LNCaP clone FGC (cell line): ENCODE measurements at places on chromosomes 5 and 9.

GRCh38 chr9:123933440-123934212, 3.7 kb upstream of the DENND1A start:
- no peak for DNase-seq

GRCh38 chr9:12640016-12640587, 53.1 kb upstream of the TYRP1 start:
- peak; percentile 71 for DNase-seq

DNA sequence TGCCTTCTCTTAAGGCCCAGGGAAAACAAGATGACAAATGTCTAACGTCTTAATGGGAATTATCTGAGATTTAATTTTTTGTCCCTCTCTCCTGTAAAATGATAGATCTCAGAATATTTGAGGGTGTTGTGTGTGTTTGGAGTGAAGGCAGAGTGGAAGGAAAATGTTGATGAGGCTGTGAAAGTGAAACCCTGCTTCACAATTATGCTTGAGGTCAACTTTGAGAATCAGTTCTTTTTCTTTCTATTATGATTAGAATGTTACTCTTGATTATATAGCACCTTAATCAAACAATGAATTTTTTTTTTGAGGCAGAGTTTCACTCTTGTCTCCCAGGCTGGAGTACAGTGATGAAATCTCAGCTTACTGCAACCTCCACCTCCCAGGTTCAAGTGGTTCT, 5.5 kb upstream of the LOX start:
- no peak for DNase-seq

- DNase-seq = peak; percentile 23
Measured at GRCh38 chr9:121686930-121687541, 35.6 kb downstream of the DAB2IP start.

- no peak for DNase-seq
Measured at GRCh38 chr9:117453737-117454136, 38.9 kb upstream of the ASTN2 start.

DNA sequence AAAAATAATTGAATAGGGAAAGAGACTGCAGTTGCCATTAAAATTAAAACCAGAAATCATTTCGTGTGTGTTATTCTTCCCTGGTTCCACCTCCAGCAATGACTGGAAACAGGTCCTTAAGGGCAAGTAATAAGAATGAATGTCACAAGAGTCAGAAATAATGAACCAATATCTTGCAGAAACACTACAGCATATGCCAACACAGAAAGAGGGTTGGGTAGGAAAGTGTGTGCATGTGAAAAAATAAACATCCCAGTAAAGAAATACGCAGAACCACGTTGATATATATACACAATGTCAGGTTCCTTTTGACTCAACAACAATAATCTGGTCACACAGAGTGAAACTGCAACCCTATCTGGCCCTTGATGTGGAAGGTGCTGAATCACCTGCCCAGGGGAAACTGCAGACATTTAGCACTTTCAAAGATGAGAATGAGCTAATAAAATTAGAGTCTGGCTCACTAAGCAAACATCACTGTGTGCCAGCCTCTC, 15.0 kb downstream of the HMHB1 start:
- DNase-seq = peak; percentile 19

DNA sequence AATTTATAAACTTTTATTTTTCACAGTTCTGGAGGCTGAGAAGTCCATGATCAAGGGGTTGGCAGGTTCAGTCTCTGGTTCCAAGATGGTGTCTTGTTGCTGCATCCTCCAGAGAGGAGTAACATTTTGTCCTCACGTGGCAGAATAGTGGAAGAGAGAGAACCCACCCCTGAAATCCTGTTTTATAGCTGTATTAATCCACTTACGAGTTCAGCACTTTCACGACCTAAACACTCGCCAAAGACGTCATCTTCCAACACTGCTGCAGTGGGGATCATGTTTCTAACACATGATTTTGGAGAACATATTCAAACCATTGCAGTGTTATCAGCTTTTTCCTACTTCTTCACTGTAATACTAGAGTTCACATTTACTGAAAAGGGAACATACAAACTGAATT, 233.0 kb upstream of the ATP10B start:
- no peak for DNase-seq

GRCh38 chr5:69007726-69008368, 86.0 kb upstream of the SLC30A5 start:
- peak; percentile 81 for DNase-seq

DNA sequence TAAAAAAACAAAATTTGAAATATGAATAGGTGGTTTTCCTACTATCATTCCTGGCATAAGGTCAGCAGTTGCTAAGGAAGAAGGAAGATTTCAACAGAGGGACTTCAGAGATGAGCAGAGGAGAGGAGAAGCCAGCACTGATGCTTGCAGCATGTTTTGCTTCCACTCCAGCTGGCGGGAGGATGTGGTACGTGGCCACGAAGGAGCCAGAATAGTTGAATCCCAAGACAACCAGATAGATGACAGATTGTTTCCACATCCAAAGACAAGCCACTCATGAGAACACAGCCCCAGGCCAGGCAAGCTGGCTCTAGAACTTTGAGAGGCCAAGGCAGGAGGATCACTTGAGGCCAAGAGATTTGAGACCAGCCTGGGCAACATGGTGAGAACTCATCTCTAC, 15.1 kb downstream of the TIMD4 start:
- DNase-seq = no peak

GRCh38 chr5:17182981-17183380, 34.5 kb upstream of the BASP1 start:
- DNase-seq = no peak

- DNase-seq = no peak
Measured at GRCh38 chr5:66840511-66841013, 244.4 kb downstream of the MAST4 start.

DNA sequence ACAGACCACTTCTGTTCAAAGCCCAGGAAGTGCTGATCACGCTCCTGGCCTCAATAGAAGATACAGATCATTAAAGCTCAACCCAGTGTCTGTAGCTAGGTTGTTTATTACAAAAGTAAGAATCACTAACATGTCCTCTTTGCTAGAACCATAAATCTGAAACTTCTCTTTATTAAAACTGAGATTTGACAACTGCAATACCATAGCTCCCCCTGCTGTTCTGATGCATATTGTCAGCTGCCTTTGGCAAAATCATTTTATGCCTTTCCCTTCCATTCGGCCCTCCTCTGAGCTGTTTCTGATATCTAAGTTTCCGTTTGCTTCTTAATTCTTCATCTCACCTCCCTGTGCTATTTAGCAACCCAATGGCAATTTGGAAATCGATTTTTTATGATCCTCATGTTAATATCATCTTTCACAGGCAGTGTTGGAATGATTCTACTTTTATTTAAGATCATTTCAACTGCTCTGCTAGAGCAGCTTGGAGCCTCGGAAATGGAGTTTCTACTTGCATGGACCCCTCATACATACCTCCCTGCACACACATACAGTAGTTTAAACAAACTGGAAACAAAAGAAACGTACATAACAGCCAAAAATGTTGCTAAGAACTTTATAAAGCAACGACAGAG, 998.8 kb downstream of the MAT2B start:
- DNase-seq = peak; percentile 63

GRCh38 chr9:99154356-99154755, 49.4 kb downstream of the TGFBR1 start:
- no peak for DNase-seq

DNA sequence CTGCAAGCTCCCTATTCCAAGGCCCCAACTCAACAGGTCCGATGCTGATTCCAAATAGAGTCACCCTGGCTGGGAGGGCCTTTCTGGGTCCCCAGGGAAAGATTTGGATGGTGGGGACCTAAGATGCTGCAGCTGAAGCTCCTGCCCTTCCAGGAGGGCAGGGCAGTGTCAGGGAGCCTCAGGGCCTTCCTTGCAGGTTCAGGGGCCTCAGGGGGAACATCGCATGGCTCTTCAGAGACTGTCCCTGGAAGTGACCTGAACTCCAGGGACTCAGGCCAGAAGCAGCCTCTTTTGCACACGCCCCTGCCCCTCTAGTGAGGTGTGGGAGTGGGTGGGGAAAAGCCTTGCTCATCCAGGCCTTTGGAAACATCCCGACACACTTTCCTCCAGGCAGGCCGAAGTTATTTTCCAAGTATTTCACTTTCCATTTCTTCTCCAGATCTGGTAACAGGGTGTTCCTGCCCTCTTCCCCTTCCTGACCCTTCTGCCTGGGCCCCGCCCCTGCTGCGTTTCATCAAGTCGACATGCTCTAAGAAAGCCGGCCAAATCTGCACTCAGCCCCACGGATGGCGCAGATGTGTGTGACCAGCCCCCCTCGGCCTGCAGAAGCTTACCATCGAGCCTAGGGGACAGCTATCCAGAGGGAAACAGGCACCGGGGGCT, 159.5 kb downstream of the FGF18 start:
- no peak for DNase-seq

DNA sequence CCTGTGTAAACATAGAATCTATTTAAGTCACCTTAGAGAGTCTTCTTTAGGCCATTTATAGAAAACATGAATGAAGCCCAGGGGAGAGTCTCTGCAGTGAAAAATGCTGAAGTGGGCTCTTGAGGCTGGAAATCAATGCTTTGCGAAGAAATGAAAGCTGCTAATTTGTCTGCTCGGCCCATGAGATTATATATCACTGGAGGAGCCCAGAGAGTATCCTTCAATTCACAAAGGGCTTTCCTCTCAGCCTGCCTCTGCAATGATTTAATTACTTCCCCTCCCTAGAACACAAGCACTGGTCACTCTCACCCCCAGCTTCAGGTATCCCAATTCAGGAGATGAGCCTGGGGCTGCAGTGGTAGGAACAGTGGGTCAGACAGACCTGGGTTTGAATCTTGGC, 8.2 kb upstream of the DRD1 start:
- no peak for DNase-seq

- DNase-seq = no peak
Measured at GRCh38 chr9:116899337-116900006, 212.4 kb downstream of the TRIM32 start.

DNA sequence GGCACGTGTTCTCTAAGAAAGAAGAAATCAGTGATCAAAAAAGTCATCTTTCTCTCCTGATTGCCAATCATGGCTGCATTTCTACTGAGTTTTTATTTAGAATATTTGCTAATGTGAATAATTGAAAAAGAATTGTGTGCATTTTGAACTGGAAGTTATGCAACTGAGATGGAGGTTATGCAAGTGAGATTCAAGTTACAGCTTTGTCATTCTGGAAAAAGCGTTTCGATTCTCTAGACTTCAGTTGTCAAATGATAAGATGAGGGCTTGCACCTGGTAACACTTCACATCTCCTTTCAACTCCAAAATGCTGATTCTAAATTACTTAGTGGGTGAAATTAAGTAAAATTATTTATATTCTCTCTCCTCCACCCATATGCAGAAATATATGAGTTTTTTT, 36.4 kb downstream of the C6 start:
- no peak for DNase-seq

- no peak for DNase-seq
Measured at GRCh38 chr9:95857896-95858295, 17.6 kb upstream of the ERCC6L2 start.

- no peak for DNase-seq
Measured at GRCh38 chr9:128927731-128928411, 7.1 kb downstream of the PHYHD1 start.

DNA sequence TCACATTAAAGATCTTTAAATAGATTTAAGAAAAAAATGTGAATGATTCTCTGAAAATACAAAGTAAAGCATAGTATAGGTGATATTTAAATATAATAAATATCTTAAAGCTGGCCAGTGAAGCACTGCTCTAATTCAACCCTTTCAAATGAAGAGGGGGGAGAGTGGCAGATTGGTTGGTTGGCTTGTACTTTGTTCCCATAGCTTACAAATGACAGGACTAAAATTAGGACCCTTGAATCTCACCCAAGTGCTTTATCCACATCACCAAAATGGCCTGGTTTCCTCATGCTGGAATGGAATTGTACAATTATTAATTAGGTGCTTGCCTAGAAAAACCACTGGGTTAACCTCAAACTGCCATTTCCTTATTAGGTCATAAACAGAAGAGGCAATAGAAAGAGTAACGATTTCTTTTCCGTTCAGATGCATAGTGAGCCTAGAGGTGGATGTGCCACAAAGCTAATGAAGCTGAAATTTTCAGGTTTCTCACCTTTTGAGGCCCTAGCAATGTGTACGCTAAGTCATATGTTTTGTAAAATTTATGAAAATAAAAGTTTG, 354.5 kb upstream of the CDH6 start:
- DNase-seq = no peak

DNA sequence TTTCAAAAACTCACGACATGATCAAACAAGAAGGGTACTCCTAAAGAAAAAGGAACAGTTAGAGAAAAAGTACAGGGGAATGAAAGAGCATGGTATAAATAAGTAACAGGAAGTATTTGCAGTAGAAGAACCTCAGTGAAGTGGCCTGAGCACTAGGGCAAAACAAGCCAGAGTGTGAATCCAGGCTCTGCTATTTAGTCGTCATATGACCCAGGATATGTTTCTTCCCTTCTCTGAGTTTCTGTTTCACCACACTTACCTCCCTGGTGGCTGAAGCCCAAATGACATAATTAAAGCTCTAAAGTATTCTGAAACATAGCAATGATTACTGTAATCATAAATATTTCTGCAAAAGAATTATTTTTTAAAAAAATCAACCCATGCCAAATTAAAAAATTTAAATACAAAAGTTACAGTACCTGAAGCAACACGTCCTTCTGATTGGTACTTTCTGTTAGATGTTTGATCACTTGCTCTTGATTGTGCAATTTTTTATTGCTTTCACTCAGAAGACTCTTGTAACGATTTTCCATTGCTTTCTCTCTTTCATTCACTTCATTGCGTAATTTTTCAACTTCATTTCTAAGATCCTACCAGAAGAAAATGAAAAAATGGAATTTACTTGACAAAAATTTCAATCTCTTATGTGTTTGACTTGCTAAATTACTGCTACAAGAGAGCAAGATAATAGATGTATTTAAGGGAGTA, 88.9 kb downstream of the CDK5RAP2 start:
- no peak for DNase-seq

GRCh38 chr9:91023741-91024140, 222.1 kb downstream of the SYK start:
- no peak for DNase-seq

DNA sequence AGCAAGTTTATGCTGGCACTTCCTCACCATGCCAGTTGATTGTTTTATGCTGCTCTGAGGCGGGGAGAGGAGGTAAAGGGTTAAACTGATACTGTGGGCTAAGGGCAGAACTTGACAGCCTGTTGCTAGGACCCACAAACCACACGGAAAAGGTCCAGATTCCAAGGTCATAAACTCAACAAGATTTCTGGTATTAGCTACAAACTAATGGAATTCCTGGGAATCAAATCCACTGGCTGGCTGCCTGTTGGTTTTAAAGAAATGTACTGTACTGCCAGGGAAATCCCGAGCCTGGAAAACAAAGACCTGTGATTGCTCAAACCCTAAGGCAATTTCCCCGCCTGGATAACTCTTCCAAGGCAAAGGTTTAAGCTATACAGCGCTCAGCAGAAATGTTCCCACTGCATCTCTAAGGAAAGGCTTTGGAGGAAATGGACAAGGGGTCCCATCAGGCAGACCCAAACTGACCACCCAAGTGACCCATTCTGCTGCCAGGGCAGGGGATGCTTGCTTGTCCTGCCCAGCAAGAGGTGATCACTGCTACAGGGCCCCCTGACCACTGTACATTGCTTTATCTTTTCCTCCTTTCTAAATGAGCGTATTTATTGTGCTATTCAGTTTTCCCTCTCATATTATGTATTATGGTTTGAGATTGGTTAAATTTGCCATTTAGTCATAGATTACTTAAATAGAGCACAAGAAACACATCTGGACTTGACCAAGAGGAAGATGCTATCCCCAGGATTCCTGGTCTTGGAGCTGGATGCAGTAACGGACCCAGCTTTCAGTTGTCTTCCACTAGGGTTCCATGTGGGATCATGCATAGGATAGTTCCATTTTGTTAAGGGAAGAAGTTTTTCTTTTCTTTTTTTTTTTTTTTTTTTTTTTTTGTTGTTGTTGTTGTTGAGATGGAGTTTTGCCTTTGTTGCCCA, 124.3 kb downstream of the SUSD1 start:
- no peak for DNase-seq
